ENCODE measurements at places on chromosomes 6 and 20.

- no peak for DNase-seq
Measured at GRCh38 chr6:116685437-116685993, 4.5 kb downstream of the KPNA5 start.

DNA sequence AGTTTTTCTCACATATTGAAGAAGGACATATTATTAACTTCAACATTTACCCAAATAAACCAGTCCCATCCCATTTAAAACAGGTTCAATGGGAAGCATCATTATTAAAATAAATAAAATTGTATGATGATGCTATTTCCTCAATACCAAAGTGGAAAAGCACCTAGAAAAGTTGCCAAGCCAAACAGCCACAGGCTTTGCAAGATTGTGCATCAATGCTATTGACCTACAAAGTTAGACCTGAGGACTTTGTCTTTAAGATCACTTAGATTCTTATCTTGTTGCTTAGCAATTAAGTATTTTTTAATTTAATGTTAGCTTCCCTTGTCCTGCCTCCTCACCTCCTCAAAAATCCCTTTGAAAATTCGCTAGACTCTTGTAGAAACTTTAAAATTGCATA is 132.1 kb downstream of the SAMD5 start:
- no peak for DNase-seq

- no peak for DNase-seq
Measured at GRCh38 chr6:169785566-169785965, 34.1 kb downstream of the ERMARD start.

GRCh38 chr6:37922563-37922962 is 103.0 kb downstream of the ZFAND3 start:
- no peak for DNase-seq

DNA sequence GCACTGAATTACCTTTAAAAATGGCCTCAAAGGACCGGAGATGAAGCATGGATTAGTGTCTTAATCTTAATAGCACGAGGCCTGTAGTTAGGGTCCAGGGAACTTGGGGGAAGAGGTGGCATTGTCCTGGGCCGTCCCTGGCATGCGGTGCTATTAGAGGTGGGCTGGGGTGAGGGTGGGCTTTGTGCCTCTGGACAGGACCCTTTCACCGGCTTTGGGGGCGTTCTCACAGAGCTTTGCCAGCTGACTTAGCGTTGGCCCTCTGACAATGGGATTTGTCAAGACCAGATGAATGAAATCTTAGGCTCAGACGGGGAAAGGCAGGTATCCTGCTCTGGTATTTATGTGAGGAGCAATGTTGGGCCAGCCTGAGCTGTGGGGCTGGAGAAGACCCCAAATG is 59.6 kb downstream of the ERMARD start:
- no peak for DNase-seq

DNA sequence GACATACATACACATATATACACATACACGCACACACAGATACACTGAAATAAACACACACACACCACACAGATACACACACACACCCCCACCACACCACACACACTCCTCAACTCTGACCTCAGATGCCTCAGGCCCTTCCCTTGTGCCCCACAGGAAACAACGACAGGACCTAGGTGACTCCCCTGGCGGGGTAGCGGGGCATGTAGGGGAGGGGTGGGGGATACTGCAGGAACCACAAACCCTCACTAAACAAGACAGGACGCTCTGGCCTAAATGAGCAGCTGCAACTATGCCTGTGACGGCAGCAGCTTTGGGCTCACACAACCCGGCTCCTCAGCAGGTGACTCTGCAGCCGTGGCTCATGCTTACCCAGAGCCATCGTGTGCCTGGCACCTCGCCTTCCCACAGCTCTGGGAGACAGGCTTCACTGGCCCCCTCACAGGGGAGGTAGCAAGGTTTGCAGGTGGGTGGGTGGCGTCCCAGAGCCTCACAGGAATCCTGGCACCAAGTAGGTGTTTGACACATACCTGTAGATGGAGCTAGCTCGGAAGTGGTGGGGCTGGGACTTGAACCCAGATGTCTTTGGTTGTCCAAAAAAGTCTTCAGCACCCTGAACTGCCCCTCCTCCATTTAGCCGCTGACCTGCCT is 100.8 kb downstream of the GRM4 start:
- no peak for DNase-seq

- DNase-seq, result no peak
Measured at GRCh38 chr6:11290027-11290426, 57.6 kb upstream of the NEDD9 start.

- no peak for DNase-seq
Measured at GRCh38 chr6:106757267-106757666, 127.9 kb downstream of the QRSL1 start.

- DNase-seq, result no peak
Measured at GRCh38 chr6:168052291-168052891, 26.6 kb downstream of the FRMD1 start.

GRCh38 chr20:6644813-6645628 is 122.5 kb upstream of the BMP2 start:
- DNase-seq, result no peak

DNA sequence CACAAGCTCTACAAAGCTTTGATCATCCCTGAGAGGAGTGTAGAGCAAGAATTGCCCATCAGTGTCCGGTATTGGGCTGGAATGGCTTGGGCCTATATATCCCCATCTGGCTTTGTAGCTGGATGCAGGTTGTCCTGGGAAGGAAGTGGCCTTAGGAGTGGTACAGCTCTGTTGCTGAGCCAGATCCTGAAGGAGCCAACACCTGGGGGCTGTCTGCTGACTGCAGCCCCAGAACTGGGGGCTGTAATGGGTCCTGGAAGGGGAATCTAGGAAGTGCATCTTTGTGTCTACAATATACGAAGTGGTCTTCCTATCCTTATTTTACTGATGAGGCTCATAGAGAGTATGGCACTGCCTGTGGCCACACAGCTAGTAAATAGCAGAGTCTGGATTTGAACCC is 145.9 kb downstream of the CDC5L start:
- no peak for DNase-seq

DNA sequence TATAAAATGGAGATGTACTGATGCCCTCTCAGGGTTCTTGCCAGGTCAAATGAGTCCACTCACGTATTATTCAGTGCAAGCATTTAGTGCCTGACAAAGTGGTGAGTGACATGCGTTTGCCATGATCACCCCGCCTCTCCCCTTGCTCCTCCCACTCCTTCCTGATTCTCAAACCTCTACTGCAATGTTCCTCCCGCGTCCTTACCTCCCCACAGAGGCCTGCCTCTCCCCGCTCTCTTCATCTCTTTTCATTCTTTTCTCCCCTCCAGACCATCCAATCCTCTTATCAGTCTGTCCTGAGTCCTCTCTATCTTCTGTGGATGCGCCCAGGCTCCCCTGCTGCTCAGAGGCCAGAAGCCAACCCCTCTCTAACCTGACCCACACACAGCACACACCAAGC is 40.7 kb downstream of the KCNK5 start:
- no peak for DNase-seq

GRCh38 chr6:34102696-34103095 is 43.2 kb downstream of the GRM4 start:
- DNase-seq, result no peak

DNA sequence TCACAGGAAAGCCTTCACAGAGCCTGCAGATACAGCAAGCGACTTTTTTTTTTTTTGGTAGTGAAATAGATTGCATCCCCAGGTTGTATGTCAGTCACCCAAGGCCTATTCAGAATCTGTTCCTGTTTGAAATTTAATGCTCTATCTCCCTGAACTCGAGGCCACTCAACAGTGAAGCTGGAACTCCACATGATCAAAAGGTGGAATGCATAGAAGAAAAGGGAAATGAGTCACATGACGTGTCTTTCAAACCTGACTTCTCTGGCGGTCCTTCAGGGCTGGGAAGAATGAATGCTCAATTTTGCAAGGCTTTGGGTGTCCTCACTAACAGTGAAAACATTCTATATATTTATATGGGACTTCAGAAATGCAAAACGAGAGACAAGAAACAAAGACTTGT is 88.4 kb upstream of the B3GAT2 start:
- peak; percentile 45 for DNase-seq

DNA sequence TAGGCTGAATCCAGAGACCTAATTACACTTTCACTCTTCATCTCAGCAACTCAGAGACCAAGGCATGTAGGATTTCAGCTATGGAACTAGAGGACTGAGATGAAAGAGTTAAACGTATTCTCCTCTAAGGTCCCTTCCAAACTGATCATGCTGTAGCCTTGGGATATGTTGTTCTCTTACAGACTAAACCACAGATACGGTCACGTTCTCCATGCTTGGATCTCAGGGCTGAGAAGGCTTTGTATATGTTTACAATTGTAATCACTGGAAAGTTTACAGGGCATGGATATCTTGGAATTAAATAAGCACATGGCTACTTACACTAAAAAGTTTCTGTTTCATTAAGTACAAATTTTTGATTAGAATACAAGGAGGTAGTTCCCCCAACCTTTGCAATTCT is 50.1 kb downstream of the PKIB start:
- DNase-seq, result no peak

DNA sequence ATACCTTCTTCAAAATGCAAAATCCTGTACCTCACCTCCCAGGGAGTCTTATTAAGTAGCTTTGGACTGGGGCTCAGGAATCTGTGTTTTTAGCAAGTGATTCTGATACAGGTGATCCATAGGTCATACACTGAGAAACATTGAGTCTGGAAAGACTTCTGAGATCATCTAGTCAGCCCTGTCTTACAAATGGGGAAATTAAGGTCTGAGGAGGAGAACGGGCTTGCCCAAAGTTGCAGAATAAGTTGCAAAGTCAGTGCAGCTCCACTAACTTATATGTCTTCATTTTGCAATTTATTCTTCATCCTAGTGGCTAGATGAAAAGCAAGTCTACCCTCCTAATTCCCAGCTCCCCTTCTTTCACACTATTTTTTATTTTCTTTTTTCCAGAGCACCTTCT is 28.9 kb downstream of the KCNS1 start:
- DNase-seq, result no peak

GRCh38 chr6:7078856-7079255 is 28.9 kb upstream of the RREB1 start:
- DNase-seq, result no peak

GRCh38 chr6:44969446-44970185 is 358.5 kb upstream of the RUNX2 start:
- no peak for DNase-seq

DNA sequence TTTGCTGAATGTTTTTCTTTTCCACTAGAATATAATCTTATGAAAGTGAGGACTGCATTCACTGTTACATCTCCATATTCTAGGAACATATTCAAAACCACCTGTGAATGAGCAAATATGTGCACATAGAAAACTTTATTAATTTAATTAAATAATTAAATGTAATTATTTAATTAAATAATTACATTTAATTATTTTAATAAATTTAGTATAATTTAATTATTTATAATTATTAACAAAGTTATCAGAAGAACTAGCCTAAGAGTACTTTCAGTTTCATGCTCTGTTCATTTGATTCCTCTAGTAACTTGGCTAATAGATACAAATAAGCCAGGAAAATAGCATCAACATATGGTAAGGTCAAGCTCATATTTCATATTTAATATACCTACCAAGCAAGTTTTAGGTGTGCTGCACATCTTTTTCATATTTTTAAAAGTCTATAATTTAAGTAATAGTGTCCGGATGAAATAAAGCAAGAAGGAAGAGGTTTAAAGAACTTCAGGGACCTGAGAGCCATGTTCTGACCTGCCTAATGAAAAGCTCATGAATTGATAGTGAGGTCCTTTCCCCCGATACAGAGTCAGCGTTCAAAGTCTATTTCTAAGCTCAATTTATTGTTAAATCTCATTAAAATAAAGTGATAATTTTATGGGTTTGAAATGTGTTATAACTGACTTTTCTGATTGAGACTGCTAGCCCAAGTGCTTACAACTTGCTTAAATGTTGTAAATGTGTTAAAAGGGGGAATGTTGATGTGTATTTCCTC is 361.4 kb upstream of the FLRT3 start:
- DNase-seq, result no peak

- no peak for DNase-seq
Measured at GRCh38 chr6:135577059-135577538, 79.6 kb upstream of the AHI1 start.

GRCh38 chr20:56222201-56222600 is 26.3 kb upstream of the MC3R start:
- no peak for DNase-seq

DNA sequence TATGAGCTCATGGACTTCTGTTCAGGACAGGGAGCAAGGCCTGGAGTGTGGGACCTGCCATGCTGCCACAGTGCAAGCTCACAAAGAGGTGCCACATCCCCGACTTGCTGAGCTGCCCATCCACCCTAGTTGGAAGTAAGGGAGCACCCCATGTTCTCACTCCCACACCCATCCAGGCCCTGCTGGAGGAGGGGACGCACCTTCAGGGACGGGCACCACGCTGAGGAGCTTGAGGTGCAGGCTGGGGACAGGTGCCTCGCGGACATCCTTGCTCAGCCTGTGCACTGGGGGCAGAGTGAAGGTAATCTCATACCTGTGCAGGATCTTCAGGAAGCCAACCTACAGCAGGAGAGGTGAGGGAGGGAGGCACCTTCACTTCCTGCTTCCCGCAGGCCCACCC is 12.3 kb downstream of the ADISSP start:
- no peak for DNase-seq

- no peak for DNase-seq
Measured at GRCh38 chr20:3250091-3250504, 11.1 kb upstream of the SLC4A11 start.

DNA sequence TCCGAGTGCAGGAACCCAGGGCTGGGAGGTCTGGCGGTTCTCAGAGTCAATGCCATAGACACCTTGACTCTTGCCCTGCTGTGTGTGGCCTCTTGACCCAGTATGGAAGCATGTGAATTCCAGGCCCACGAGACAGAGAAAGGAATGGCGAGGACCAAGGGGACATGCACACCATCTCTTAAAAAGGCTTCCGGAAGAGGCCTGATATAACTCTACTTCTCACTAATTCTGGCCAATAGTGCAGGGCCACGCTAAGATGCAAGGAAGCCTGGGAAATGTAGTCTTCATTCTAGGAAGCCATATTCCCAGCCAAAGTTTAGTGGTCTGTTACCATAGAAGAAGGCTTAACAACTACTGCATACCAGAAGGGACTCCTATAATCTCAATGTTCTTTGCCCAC is 177.0 kb upstream of the KCNG1 start:
- DNase-seq, result no peak

DNA sequence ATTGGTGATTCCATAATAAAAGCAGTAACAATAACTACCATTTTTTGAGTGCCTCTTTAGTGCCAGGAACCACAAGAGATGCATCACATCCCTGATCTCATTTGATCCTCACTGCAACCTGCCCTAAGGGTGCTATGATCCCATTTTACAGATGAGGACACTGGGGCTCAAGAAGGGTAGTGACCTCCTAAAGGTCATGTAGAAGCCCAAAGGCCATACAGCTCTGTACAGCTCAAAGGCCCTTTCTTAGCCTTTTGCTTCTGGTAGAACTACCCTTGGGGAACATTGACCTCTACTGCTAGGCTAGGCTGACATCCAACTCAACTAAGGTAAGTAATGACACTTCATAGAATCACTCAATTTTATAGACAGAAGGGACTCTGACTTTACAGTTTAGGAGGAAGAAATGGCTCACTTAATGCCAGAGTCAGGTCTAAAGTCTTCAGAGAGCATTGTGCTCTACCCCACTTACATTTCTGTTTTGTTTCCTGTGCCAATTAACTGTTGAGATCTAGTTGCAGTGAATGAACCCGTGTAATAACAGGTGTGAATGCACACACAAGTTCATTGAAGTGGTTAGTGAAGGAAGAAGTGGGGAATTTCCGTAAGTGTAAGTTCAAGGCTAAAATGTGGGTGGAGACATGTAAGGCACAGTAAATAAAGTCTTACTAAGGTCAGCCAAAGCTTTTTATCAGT is 10.7 kb downstream of the SLC9A8 start:
- peak; percentile 35 for DNase-seq
